ENCODE measurements at places on chromosomes 7 and 10.
A peak's percentile ranks its signal among the peaks of the same experiment; 100 is the strongest.

DNA sequence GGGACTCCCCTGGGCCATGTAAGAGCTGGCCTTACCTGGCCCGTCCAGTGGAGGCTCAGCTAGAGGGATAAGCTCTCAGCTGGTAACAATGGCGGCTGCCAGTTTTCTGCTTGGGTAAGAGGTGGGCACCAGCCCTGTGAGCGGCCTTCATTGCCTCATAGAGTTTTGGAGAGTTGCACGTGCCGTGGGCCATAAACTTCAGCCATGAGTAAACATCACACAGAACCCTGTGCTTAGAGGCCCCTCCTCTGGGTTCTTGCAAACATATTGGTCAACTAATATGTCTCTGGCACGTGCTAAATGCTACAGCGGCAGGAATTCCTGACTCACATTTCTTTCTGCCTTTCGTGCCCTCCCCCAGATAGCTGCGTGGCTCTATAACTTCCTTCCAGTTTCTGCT, 103.9 kb upstream of the LEP start:
- DNase-seq = no peak

DNA sequence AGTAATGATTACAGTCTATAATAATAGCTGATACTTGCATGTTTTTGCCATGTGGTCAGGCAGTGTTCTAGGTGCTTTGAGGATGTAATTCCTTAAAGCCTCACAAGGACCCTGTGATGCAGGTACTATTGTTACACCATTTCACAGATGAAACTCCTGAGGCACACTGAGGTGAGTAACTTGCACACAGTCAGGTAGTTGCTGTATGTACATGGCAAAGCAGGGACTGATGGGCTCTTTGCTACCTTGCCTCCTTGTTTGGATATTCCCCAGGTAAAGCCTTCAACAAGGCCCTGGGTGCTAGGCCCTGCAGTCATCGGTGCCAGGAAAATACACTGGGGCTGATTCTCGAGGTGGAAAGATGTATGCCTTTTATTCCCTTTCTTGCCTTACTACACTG, 317.5 kb downstream of the CXCL12 start:
- DNase-seq = no peak

DNA sequence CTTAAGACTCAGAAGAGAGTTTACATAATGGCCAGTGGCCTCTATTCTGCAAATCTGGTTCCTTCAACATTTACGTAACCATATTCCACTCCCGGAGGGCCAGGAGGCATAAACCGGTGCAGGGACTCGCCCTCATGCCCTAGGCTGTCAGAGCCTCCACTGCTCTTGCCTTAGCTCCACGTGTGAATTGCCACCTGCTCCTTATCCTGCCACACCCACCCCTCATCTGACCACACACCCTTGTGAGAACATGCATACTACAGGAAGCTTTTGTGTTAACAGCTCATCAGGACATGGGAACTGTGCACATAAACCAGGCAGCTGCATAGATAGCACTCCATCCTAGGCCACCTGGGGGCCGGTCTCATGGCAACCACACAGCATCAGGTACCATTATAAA, 146.7 kb upstream of the PFKP start:
- DNase-seq = no peak

DNA sequence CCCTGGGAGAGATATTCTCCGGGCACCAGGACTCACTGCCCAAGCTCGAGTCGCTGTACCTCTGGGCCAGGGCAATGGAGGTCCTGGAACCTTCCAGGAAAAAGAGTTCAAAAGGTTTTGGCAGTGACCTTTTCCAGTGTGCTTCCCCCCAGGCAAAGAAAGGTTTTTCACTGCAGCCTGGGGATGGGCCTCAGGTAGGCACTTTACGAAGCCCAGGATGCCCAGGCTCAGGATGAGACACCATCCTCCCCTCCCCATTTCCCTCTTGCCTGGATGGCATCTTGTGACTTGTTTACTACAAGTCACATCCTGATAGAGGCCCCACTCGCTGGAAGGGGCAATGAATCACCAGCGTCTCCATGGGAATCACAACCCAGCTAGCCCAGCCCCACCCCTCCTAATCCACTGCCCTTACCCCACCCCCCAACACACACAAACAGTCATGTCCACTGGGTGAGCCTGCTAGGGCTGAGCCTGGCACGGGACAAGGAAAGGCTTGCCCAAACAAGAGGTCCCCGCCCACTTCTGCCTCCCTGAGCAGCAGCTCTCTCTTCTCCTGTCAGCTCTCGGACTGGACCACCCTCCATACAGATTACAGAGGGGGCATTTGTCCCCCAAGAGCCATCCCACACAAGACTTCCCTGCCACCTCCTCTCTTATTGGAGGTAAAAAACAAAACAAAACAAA, 93.8 kb upstream of the SMNDC1 start:
- DNase-seq = no peak

GRCh38 chr10:113987805-113988204, 55.9 kb upstream of the ADRB1 start:
- DNase-seq = no peak

- no peak for DNase-seq
These were observed 168.4 kb downstream of the BTAF1 start for GRCh38 chr10:92091965-92092364.

DNA sequence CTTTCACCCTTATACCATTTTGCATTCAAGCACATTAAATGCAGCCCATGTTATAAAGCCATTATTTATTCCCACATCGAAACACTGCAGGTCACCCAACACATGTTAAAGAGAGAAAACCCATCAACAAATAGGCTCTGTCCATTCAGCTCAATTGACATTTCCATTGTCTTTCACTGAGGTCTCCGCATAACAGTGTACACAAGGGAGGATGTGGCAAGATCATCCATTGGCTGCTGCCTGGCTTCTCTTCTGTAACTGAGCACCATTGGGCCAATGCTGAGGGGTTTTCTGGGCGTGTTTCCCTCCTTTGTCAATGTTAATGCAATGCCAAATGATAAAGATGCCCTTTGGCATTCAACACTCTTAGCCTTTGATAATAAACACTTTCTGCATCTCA, 278.1 kb upstream of the SP4 start:
- no peak for DNase-seq

GRCh38 chr10:48444266-48444665, 137.8 kb downstream of the MAPK8 start:
- peak; percentile 0 for DNase-seq

- DNase-seq = no peak
These were observed 23.6 kb upstream of the HIBADH start for GRCh38 chr7:27686315-27686714.

- DNase-seq = no peak
These were observed 15.7 kb downstream of the DNAJB6 start for GRCh38 chr7:157352516-157352915.

- DNase-seq = no peak
These were observed 95.6 kb downstream of the KMT2C start for GRCh38 chr7:152340161-152340560.

DNA sequence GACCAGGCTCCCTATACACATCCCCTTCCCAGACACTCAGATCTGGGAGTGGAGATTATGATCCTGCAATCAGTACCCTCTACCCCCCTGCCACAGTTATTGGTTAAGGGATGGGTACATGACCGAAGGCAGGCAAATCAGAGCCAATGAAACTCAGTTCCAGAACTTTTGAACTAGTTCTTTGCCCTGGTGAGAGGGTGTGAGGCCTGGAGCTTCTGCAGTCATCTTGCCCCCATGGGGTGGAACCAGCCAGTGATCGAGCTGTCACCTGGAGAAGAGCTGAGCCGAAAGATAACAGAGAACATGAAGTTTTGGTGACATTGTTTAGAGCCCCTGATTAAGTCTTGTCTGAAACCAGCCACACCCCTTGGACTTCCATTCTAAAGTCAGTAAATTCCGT, 88.2 kb upstream of the DUSP5 start:
- DNase-seq = no peak

DNA sequence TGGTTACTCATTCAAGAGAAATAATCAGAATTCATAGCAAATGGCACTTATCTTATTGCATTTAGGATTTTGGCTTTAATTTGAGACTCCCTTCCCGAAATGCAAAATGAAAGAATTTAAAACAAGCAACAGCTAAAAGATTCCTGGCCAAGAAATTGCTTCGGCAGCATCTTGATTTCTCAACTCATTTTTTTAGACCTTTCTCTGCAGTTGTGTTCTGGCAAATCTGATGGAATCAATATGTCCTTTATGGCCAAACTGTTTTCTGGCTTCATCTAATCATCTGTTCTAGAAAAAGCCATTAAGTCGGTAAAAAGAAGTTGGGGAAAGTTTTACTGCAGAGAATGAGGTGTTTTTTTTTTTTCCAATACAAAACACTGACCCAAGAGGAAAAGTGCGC, 172.1 kb downstream of the SLC16A9 start:
- DNase-seq = no peak

- DNase-seq = no peak
These were observed 142.9 kb upstream of the ZMIZ1 start for GRCh38 chr10:78925800-78926319.

DNA sequence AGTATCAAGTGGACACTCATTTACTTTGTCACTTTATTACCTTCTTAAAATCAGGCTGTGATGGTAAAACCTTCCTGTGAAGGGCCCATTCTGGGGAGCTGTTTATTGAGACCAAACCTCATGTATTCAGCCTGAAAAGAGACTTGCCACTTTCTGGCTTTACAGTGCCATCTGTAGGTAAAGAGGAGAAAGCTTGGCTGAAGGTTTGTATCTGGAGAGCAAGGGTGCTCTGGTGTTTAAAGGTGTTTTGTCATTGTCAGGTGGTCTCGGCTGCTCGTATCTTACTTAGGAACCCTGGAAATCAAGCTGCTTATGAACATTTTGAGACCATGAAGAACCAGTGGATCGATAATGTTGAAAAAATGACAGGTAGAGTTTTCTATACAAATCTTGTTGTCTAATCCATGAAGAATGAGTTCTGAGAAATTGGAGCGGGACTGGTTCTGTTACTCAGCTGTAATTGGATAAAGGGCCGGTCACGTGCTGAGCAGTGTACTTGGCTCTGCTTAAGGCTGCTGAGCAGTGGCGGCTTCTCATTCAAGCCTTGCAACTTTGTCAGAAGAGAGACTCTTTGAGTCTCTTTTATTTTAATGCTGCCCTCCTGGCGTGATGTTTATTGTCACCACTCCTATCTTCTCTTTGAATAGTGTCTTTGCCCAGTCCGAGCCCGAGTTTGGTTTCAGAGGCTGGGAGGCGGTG, 46.9 kb downstream of the AP3M1 start:
- no peak for DNase-seq

- no peak for DNase-seq
These were observed 179.1 kb downstream of the ZMYND11 start for GRCh38 chr10:314381-314780.

DNA sequence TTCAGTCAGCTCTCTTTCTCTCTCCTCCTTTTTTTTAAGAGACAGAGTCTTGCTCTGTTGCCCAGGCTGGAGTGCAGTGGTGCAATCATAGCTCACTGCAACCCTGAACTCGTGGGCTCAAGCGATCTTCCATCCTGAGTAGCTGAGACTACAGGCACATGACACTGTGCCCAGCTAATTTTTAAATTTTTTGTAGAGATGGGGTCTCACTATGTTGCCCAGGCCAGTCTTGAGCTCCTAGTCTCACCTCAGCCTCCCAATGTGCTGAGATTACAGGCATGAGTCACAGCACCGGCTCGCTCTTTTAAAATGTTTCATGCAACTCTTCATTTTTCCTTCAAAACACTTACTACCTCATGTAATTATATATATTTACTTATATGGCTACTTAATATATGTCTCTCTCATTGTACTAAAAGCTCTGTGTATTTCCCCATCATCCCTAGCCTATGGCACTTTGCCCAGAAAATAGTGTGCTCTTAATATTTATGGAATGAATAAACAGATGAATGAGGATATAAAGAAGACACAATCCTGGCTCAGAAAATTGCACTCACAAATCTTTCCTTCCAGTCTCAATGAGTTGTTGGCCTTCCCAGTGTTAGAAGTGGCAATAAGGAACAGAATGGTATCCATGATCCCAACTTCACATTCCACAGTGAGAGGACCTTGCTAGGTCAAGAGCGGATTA, 33.9 kb downstream of the EBLN1 start:
- no peak for DNase-seq

GRCh38 chr7:134301592-134301991, 15.1 kb downstream of the SLC35B4 start:
- no peak for DNase-seq

GRCh38 chr7:13097499-13097898, 410.1 kb downstream of the ARL4A start:
- DNase-seq = no peak

DNA sequence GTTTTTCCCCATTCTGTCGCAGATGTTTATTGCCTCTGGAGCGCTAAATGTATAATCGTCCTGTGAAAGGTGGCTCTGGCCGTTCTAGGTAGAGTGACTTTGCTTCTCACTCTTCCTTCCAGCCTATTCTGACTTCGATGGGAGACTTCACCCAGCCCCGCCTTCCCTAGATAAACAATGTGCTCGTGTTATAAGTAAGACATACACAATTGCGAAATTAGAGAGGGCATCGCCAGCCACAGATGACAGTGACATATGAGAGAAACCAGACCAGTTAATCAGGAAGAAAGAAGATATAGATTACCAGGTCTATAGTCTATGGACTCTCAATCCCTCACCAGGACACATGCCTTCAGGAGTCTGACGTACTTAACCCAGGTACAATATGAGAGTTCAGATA, 1050.5 kb upstream of the AUTS2 start:
- no peak for DNase-seq

GRCh38 chr7:28155019-28155660, 25.5 kb downstream of the JAZF1 start:
- no peak for DNase-seq

DNA sequence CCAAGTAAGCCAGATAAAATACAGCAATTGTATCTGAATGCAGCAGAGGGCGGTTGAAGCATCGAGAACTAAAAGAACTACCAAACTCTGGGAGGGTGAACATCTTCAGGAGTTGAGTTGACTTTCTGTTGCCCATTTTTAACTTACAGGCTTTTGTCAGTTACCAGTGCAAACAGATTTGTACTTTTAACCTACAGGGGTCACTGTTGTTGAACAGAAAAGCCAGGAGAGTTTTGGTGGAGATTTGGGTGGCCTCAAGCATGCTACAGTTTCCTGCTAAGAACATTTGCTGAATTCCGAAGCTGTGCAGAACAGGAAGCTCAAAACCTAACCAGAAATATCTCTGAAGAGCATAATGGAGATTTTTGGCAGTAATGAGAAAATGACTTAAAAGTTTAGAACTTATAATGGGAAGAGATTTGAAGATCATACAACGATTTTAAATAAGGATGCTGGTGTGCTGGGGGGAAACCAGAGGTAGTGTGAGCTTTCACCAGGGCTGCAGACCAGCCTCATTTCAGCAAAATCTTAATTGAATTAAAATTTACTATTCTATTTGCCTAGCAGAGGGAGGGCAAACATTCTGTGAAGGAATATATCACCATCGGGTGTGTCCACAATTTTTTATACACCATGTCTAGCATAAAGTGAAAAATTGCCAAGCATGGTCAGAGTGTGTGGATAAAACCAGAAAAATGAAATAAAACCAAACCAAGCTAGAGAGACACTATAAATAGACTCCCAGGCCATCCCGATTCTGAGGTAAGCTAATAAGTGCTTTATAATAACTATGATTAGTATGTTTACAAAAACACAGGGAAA, 208.6 kb upstream of the CCDC6 start:
- no peak for DNase-seq

All from NCI-H1417 treated with DMSO at 0.1 percent for 48 hours (cell line).